ENCODE measurements at places on chromosomes 2 and 18. TPM values are rescaled to one million over a fixed set of nuclear protein-coding genes. Genes with fewer than 3 reads are reported as not detected.

DNA sequence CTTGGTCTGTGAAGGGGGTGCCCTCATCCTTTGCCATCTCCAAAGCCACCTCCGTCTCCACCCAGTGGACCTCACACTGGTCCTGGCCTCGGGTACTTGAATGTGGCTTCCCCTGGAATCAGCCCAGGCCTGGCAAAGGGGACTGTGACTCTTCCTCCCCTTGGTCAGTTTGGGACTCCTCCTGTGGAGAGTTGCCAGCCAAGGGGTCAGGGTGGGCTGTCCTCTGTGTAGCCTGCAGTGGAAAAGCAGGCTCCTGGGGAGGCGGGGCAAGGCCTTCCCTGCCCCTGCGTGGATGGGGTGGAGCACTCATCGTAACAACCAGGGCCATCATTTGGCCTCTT, 59.8 kb downstream of the INHBB start:
- DNase-seq = no peak

The CD8B2 gene
- 0.14 TPM for total RNA-seq

- DNase-seq = no peak
Observed at GRCh38 chr2:220167956-220168355, 540.5 kb downstream of the SLC4A3 start.

DNA sequence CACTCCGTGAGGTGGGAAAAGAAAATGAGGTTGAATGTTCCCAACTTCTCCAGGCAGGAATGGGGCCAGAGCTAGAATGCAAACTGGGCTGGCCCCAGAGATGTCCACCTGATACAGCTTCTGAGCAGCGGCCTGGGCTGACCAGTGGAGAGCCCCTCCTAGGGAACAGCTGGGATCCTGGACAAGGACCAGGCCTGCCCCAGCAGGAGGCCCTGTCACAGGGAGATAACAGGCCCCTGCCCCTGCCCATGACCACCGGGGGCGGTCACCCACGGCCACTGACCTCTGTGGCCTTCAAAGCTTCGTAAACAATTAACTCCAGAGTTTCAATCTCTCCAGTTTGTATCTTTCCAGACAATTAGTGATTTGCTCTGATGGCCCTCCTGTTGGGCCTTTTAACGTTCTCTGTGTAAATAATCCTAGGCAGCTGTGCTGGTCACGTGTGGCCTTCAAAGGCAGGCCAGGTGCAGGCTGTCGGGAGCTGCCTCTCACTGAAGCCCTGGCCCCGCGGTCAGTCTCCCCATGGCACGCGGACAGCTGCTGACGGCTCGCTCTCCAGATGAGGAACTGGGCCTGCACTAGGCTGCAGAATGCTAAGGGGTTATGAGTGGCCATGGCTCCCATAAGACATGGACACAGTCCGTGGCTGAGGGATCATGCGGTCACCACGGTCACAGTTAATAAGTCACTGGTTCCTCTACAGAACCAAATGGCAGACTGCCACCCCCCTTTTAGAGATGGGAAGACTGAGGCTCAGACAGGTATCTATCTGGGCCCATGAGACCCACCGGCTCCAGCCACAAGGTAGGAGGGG, 9.2 kb downstream of the HS6ST1 start:
- DNase-seq = no peak

DNA sequence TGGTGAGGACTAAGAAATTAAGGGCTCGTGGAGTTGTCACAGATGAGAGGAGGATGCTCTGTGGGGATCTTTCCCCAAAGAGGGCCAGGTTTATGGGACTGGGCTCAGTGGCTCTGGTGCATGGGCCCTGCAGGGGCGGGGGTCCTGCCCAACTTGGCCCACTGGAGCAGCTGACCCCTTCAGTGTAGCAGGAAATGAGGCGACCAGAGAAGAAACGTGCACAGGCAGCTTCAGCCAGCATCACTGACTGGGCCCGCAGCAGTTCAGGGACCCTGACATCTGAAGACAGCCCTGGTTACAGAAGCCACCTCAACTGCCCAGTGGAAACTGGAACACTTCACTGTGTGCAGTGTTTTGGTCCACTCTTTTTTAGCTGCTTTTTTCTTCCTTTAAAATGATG, 72.8 kb downstream of the EMILIN2 start:
- no peak for DNase-seq

- no peak for DNase-seq
Observed at GRCh38 chr2:64455545-64455944, 1.6 kb downstream of the LGALSL start.

GRCh38 chr18:4412286-4412685, 42.8 kb downstream of the DLGAP1 start:
- DNase-seq = no peak

The SLC19A3 gene
- total RNA-seq = not detected

Measured in CD4-positive, alpha-beta T cell (primary cell).